ENCODE measurements at places on chromosomes 5 and 9. TPM values are rescaled to one million over a fixed set of nuclear protein-coding genes. Genes with fewer than 3 reads are reported as not detected.

PRUNE2 gene
- total RNA-seq: 0.27 TPM

LOX gene
- total RNA-seq: not detected

FREM1 gene
- total RNA-seq: not detected

FBP2 gene
- total RNA-seq: not detected

KLHL3 gene
- total RNA-seq: 4.0 TPM

ZFP2 gene
- total RNA-seq: 0.42 TPM
